GM12878 (cell line): ENCODE measurements at places on chromosomes 1 and 21. TPM values are rescaled to one million over a fixed set of nuclear protein-coding genes. Genes with fewer than 3 reads are reported as not detected.

DNA sequence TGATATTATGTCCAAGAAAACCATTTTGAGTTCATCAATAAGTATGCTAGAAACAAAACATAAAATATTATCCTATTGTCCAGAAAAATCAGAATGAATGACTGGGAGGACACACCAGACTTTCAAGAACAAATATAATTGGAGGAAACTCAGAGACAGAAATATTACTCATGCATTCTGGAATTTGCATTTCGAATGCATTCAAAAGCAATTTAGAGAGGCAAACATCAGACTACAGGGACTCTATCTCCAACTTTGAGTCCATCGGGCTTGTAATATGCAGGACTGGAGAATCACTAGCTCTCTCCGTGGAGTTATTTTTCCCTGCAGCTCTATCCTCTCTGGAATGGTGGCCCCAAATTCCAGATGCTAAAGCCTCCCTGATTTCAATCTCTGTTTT lies 161.8 kb downstream of the CDC42BPA start:
- H3K4me1 ChIP-seq = no peaks in the 10 kb centered on the region
- no peak overlapping the region for H3K4me3 ChIP-seq
- H3K36me3 ChIP-seq = no peaks in the 10 kb centered on the region
- DNase-seq = no peak
- H3K27ac ChIP-seq = no peak overlapping the region

DNA sequence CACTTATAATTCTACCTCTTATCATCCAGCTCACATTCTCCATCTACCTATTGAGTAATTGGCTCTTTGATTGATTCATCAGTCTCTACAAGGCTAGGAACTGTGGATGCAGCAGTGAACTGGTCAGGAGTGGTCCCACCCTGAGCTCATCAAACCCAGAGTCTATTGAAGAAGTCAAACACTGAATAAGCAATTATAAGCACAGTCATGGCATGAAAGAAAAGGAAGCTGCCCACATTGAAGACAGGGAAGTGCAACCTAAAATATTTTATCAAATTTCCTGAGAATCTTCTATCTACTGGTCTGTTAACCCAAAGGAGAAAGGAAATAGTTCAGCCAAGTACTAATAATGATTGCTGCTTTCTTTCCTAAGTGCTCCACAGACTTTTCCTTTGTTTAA lies 35.7 kb downstream of the ACP6 start:
- no peak for DNase-seq
- H3K27me3 ChIP-seq = no peaks in the 10 kb centered on the region
- no peak overlapping the region for H3K4me3 ChIP-seq
- no peaks in the 10 kb centered on the region for H3K4me1 ChIP-seq
- H3K36me3 ChIP-seq = no peaks in the 10 kb centered on the region

GRCh38 chr1:29499104-29499650 lies 262.9 kb downstream of the PTPRU start:
- no peak for DNase-seq
- H3K4me3 ChIP-seq = no peak overlapping the region
- no peak overlapping the region for H3K27ac ChIP-seq
- H3K4me1 ChIP-seq = no peaks in the 10 kb centered on the region

The TFF3 gene
- total RNA-seq = 0.74 TPM in 1 of 2 replicates, not detected in the other

DNA sequence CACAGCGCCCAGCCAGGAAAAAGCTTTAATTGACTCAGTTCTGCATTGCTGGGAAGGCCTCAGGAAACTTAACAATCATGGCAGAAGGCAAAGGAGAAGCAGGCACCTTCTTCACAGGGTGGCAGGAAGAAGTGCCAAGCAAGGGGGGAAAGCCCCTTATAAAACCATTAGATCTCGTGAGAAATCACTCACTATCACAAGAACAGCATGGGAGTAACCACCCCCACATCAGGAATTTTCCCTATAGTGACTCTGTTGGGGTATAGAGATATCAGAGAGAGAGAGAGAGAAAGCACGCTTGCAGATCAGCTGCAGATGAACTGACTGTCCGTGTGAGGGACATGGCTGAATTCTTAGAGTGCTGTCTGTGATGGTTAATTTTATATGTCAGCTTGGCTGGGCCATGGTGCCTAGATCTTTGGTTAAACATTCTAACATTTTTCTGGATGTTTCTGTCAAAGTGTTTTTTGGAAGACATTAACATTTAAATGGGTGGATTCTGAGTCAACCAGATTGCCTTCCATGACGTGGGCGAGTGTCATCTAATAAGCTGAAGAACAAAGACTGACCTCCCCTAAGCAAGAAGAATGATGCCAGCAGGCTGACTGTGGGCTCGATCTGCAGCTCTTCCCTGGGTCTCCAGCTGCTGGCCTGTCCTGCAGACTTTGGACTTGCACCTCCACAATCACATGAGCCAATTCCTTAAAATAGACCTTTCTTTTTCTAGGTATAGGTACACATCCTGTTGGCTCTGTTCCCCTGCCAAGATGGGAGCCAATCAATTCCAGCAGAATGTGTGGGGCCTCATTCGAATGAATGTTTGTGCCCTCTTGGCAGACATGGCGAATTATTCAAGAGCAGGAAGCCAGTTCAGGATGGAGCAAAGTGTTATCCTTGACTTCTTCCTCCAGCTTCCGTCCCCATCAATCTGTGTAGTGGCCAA lies 21.4 kb upstream of the CPT2 start:
- no peak overlapping the region for H3K4me3 ChIP-seq
- no peaks in the 10 kb centered on the region for H3K36me3 ChIP-seq
- H3K27ac ChIP-seq = no peak overlapping the region
- no peak for DNase-seq
- no peaks in the 10 kb centered on the region for H3K27me3 ChIP-seq
- H3K4me1 ChIP-seq = no peaks in the 10 kb centered on the region; the same call in 1 of the 2 replicates

The NUAK2 gene
- total RNA-seq = 3.0 TPM in 2 replicates

- H3K4me3 ChIP-seq = no peak overlapping the region
- H3K36me3 ChIP-seq = no peaks in the 10 kb centered on the region
- DNase-seq = no peak
- no peaks in the 10 kb centered on the region for H3K27me3 ChIP-seq
- H3K4me1 ChIP-seq = no peaks in the 10 kb centered on the region
These were observed 185.3 kb upstream of the USP24 start for GRCh38 chr1:55400508-55400907.

DNA sequence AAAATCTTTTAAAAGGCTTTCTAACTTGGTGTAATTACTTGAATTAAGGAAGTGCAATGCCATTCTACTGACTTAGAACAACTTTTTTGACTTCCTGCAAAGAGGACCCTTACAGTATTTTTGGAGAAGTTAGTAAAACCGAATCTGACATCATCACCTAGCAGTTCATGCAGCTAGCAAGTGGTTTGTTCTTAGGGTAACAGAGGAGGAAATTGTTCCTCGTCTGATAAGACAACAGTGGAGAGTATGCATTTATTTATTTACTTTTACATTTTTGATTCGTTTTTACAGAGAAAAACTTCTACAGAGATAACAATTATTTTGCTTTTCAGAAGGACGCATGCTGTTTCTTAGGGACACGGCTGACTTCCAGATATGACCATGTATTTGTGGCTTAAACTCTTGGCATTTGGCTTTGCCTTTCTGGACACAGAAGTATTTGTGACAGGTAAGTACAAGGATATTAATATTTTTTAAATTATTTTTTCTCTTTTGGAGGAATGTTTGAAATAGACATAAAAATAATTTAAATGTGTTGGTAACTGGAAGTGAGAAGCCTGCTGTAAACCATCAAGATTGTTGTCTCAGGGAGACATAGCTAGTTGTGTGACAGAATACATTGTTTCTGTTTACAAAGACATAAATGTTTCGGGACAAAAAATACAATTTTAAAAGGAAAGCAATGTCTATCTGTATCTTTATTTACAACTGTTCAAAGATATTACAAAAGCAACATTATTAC lies at the start of gene PTPRC:
TSS of gene PTPRC (plus strand) at position 147 of the 742 bp plus-strand sequence. CDS start at position 376, 229 bp downstream.
- peak; percentile 74 for DNase-seq
- H3K4me3 ChIP-seq = peak within 1 kb of the TSS; percentile 69
- H3K36me3 ChIP-seq = no peaks in the 10 kb centered on the region
- H3K27me3 ChIP-seq = no peaks in the 10 kb centered on the region

DNA sequence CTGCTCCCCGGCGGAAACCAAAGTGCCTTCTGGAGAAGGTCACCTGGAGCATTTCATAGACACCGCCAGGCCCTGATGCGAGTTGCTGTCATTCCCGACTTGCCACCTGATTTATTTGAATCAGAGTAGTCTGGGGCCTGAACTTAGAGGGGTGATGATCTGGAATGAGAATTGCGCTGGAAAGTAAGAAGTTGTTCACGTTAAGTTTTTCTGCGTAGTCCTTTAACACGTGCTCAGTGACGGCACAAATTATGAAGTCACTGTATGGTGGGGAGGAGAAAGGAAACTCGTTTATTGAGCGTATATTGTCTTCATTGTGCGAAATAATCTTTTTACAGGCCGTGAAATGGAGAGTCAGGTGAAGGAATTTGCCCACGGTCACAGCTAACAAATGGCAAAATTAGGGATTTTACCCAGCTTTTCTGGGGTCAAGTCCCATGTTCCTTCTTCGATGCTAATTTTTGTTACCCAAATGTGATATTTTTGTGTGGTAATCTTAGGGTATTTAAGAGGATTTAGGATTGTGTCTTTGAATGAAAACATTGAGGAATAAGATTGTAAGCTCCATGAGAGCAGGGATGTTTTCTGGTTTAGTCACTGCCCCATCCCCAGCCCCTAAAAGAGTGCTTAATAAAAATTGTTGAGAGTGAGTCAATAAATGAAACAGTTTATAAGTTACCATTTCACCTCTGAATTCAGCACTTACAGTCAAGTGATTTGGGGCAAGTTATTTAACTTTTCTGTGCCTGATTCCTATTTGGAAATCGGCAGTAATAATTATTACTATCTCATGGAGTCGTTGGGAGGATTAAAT lies 46.4 kb upstream of the NBL1 start:
- H3K4me3 ChIP-seq = peak overlapping the region; percentile 88
- DNase-seq = no peak
- peaks cover 9% of the 10 kb centered on the region for H3K4me1 ChIP-seq
- H3K36me3 ChIP-seq = peaks cover 7% of the 10 kb centered on the region; the same call in 1 of the 2 replicates

The AKR7A3 gene
- 0.88 and 1.1 TPM in 2 replicates for total RNA-seq

The IER5 gene
- total RNA-seq = 73.9 and 75.2 TPM in 2 replicates

DNA sequence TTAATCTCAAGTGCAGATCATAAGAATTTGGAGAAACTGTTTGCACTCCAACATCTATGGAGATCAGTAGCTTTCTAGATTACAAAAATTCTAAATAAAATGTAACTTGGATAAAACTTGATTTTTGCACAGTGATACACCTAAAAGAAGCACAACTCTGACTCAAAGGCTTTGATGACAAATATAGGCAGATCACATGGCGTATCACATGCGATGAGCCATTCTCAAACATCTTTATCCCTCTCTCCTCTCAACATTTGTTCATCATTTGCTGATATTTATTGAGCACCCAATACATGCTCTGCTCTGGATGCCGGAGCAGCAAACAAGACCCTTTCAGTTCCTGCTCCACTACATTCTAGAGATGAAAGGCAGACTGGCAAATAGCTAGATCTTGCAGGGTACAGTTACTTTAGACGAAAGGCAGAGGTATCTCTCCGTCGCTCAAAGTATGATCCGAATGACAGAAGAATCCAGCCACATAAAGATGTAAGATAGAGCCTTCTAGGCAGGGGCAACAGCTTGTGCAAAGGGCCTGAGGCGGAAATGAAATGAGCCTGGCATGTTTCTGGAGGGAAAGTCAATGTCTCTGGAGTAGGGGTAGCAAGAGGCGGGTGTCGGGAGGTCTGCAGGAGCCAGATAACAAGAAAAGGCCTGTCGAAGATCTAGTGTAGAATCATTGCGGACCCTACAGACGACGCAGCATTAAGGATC lies 145.8 kb upstream of the ERRFI1 start:
- no peak for DNase-seq
- H3K4me3 ChIP-seq = no peak overlapping the region
- no peaks in the 10 kb centered on the region for H3K27me3 ChIP-seq
- H3K4me1 ChIP-seq = peaks cover 28% of the 10 kb centered on the region
- H3K36me3 ChIP-seq = no peaks in the 10 kb centered on the region
- no peak overlapping the region for H3K27ac ChIP-seq

- no peak overlapping the region for H3K27ac ChIP-seq
- H3K36me3 ChIP-seq = no peaks in the 10 kb centered on the region
- no peak overlapping the region for H3K4me3 ChIP-seq
- no peaks in the 10 kb centered on the region for H3K27me3 ChIP-seq
These were observed 15.1 kb downstream of the SOX13 start for GRCh38 chr1:204087893-204088528.

- no peak for DNase-seq
- H3K36me3 ChIP-seq = peaks cover 5% of the 10 kb centered on the region
- H3K27ac ChIP-seq = peak overlapping the region; percentile 98
- H3K27me3 ChIP-seq = no peaks in the 10 kb centered on the region
- H3K4me1 ChIP-seq = peaks cover 24% of the 10 kb centered on the region
These were observed 1.9 kb upstream of the IRF2BP2 start for GRCh38 chr1:234611847-234612351.

- no peaks in the 10 kb centered on the region for H3K36me3 ChIP-seq
- H3K4me3 ChIP-seq = no peak overlapping the region
- H3K27me3 ChIP-seq = no peaks in the 10 kb centered on the region
- H3K27ac ChIP-seq = no peak overlapping the region
- H3K4me1 ChIP-seq = no peaks in the 10 kb centered on the region
- DNase-seq = no peak
These were observed 8.7 kb upstream of the LIN28A start for GRCh38 chr1:26401891-26402290.

- H3K4me3 ChIP-seq = no peak overlapping the region
- no peak for DNase-seq
- no peaks in the 10 kb centered on the region for H3K4me1 ChIP-seq
- H3K27ac ChIP-seq = no peak overlapping the region
- H3K27me3 ChIP-seq = peaks cover 11% of the 10 kb centered on the region
These were observed 5.0 kb downstream of the NOS1AP start for GRCh38 chr1:162074276-162075005.

GRCh38 chr21:17782051-17782450 lies 37.1 kb downstream of the C21orf91 start:
- peak overlapping the region; percentile 18; the same call in 1 of the 2 replicates for H3K4me3 ChIP-seq
- H3K27ac ChIP-seq = peak overlapping the region; percentile 91
- H3K4me1 ChIP-seq = peaks cover 64% of the 10 kb centered on the region
- DNase-seq = no peak
- peaks cover 3% of the 10 kb centered on the region; the same call in 1 of the 2 replicates for H3K36me3 ChIP-seq
- no peaks in the 10 kb centered on the region for H3K27me3 ChIP-seq

DNA sequence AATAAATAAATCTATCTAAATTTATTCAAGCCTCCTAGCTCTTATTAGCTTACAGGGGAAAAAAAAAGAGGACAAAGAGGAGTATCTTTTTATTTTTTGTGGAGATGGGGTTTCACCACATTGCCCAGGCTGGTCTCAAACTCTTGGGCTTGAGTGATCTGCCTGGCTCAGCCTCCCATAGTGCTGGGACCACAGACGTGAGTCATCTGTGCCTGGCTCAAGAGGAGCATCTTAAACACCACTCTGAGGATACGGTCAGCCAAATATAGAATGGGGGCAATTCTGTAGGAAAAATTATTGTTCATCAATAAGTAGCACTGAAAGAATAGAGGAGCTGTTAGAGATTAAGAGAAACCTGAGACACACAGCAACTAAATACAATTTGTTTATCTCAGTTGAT lies 24.1 kb downstream of the SLC45A3 start:
- no peak overlapping the region for H3K4me3 ChIP-seq
- H3K27me3 ChIP-seq = no peaks in the 10 kb centered on the region
- H3K36me3 ChIP-seq = 0 out of 2 replicates have a peak, but pooled peaks cover 2% of the 10 kb centered on the region
- H3K4me1 ChIP-seq = no peaks in the 10 kb centered on the region; the same call in 1 of the 2 replicates
- no peak overlapping the region for H3K27ac ChIP-seq
